Right ventricle myocardium inferior (tissue), 1 donor: ENCODE measurements at places on chromosomes 7 and 10. TPM values are rescaled to one million over a fixed set of nuclear protein-coding genes. Genes with fewer than 3 reads are reported as not detected.

ABCB1 gene
- total RNA-seq, result 4.5 TPM

ASL gene
- 11.8 TPM for total RNA-seq

IFIT2 gene
- total RNA-seq, result 4.2 TPM

AGR3 gene
- total RNA-seq, result not detected

TBXAS1 gene
- total RNA-seq, result 6.0 TPM

DNA sequence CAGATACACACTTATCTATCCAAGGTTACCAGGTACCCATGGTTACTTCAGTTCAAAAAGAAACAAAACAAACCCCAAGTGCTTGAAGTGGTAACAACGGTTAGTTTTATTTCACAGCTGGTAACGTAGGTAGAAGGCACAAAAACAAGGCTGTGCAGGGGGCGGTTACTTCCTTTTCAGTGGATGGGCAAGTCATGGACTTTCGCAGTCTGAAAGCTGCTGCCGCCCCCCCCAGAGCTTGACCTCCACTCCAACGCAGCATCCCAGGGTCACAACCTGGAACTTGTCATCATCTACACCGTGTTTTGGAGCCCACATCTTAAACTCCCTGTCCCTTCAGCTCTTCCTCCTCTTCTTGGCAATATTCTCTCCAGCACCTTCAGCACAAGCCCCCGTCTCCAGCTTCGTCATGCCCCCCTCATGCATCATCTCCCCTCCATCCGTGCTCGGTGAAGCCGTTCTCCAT lies 181.2 kb upstream of the ITGB1 start:
- DNase-seq, result no peak

DNA sequence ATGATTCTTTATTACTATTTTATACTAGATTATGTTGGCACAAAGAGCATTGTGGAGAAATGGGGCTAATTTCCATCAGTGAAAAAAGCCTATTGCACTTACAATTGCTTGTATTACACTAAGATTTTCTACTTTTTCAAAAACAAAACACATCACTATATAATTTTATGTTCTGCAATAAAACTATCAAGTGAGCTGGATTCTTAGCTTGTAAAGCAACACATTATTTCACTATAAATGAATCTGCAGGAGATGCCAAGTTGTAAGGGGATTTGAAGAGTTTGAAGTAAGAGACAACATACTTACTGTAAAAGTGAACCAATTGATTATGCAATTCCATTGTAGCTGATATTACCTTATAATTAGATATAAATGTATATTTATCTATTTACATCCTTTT lies 333.3 kb upstream of the SEMA3D start:
- DNase-seq, result no peak

- no peak for DNase-seq
Observed at GRCh38 chr10:60798031-60798430, 19.8 kb downstream of the CDK1 start.

GRCh38 chr7:140501966-140502365 lies 22.7 kb upstream of the MKRN1 start:
- no peak for DNase-seq

DNA sequence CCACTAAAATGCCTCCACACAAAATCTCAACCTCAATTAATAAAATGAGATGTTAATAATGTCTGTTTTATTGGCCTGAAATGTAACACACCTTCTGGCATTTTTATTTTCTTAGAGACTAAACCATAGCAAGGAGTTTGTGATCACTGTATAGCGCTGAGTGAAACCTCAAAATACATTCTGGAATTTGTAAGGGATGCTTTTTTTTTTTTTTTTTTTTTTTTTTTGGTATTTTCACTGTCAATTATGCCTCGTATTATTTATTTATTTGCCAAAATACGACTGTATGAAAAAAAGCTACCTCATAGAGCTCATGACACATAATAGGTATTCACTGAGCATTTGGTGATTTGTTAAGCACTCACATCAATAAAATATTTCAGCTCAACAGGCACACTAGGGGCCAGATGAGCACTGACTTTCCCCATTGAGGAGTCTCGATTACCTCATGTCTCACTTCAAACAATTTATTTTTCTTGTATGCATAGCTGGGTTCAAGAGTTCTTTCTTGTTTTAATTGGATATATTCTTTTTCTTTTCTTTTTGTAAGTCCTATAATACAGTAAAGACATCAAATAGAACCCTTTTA lies 36.5 kb downstream of the SEMA3C start:
- DNase-seq, result no peak

- no peak for DNase-seq
Observed at GRCh38 chr7:26532471-26532870, 240.8 kb downstream of the SNX10 start.

DNA sequence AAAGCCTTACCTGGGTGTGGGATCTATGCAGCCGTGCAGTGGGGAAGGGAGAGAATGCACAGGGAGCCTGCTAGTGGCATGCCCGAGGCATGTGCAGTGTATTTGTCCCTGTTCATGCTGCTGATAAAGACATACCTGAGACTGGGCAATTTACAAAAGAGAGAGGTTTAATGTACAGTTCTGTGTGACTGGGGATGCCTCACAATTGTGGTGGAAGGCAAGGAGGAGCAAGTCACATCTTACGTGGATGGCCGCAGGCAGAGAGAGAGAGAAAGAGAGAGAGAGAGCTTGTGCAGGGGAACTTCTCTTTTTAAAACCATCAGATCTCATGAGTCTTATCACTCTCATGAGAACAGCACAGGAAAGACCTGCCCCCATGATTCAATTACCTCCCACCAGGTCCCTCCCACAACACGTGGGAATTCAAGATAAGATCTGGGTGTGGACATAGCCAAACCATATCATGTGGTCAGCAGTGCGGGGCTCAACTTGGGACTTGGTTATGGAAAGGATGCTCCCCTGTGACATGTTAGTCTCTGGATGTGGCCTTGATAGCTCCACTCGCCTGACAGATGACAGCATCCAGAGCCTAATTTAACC lies 128.9 kb downstream of the DOCK1 start:
- no peak for DNase-seq

- peak; percentile 32 for DNase-seq
Observed at GRCh38 chr10:133039803-133040165, 47.9 kb upstream of the ADGRA1 start.

- no peak for DNase-seq
Observed at GRCh38 chr10:72819053-72819452, 74.5 kb upstream of the OIT3 start.

DNA sequence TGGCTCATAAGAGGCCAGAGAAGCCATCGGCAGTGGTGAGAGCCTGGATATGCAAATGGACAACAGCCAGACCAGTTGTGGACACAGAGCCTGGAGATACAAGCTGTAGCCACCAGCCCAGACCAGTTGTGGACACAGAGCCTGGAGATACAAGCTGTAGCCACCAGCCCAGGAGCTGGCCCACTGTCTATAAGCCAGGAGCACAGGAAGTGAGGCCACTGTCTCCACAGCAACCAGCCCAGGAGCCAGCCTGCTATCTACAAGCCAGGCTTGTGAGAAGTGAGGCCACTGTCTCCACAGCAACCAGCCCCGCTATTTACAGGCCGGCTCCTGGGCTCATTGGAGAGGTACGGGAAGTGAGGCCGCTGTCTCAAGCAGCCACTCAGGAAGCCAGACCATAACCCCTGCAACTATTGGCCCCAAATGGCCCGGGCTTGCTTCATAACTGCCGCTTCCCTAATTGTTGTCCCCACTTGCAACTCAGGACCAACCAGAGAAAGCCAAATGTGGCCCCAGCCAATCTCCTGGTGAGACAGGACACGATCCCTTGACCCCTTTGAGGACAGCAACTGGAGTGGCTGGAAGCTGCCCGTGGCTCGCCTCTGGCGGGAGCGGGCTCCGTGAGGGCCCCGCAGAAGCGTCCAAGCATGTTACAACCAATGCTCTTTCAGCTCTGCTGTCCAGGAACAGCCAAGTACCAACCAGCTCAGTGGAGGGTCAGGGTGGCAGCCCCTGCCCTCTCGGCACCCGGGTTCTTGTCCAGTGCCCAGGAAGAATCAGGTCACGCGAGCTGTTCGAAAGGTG lies 44.1 kb upstream of the CNPY1 start:
- peak; percentile 92 for DNase-seq

DNA sequence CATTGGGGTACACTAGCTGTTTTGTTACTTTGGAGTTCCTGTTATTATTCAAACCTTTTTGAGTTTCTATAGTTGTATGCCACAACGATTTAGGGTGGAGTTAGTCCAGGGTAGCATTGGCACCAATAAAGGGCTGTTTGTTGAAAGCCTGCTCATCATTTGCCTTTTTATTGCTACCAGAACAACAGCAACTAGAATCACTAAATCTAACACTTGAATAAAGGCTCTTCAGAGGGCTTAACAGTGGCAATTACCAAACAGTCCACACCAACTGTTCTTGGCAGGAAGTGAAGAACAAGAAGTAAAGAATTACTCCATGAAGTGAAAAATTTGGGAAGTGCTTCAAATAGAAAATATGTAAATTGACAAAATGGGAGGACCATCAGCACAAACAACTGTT lies 621.4 kb downstream of the PHTF2 start:
- DNase-seq, result no peak

DNA sequence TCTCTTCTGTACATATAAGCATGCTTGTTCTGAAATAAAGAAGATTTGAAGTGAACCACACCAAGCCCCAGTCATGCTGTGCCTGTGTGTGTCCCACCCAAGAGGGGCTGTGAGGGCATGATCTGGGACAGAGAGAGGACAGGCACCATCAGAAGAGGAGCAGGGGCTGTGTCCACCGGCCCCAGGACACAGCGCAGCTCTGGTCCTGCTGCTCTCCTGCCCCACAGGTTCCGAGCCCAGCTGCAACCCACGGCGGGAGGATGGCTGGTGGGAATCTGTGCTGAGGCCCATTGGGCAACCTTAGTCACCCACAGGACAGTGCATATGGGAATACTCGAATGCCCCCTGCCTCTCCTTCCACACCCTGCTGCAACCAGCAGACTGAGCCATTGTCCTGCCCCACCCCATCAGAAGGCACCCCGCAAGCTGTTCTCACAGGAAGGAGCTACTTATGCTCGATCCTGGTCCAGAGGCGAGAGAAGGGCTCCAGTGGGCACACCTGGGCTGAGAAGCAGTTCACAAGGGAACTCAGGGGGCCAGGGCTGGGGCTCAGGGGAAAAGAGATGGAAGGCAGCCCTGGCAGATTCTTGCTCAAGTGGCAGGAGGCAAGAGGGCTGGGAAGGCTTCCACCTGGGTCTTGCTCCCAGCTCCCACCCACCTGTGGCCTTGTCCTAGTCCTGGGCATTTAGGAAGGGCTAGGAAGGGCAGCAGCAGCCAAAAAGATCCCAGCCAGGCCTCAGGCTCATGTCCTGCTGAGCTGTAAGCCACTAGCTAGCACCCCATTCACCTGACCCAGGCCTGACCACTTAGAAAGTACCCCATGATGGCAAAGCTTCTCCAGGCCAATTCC lies 31.9 kb downstream of the LDB3 start:
- DNase-seq, result peak; percentile 21

GRCh38 chr7:140562926-140563481 lies 77.6 kb downstream of the DENND2A start:
- no peak for DNase-seq

GRCh38 chr10:2244471-2244870 lies 507.1 kb upstream of the ADARB2 start:
- no peak for DNase-seq

DNA sequence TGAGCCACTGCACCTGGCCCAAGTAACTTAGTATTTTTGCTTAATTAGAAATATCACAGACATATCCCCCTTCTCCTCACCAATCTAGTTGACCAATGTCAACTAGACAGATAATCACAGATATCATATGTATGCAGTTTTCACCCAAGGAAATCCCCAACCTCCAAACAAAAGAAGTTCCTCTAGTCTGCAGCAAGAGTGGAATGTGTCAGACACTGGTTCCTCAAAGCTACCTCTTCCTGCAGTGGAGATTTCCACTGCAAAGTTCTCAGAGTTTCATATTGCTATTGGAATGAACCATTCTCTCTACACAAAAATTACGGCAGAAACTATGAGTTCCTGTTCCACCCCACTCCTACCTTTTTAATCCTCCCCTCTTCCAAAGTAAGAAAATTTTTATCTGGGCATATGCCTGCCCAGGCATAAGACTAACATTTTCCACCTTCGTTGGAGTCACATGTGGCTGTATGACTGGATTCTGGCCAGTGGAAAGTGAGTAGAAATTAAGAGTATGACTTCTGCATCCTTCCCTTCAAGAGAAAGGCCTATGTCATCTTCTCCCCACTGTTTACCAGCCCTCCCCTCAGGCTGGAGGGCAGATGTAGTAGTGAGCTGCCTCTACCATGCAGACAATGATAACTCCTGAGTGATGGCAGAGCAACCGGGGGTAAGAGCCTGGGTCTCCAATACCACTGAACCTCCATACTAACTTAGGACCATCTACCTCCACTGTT lies 103.0 kb downstream of the MYOF start:
- DNase-seq, result no peak

- no peak for DNase-seq
Observed at GRCh38 chr10:24802378-24802777, 78.7 kb upstream of the ARHGAP21 start.

- no peak for DNase-seq
Observed at GRCh38 chr10:33569702-33570101, 235.2 kb upstream of the NRP1 start.

GRCh38 chr10:6678211-6678803 lies 98.2 kb upstream of the PRKCQ start:
- no peak for DNase-seq

- DNase-seq, result no peak
Observed at GRCh38 chr10:85786401-85786899, 580.1 kb downstream of the GRID1 start.

- DNase-seq, result no peak
Observed at GRCh38 chr10:110223298-110223925, 16.0 kb downstream of the MXI1 start.

DNA sequence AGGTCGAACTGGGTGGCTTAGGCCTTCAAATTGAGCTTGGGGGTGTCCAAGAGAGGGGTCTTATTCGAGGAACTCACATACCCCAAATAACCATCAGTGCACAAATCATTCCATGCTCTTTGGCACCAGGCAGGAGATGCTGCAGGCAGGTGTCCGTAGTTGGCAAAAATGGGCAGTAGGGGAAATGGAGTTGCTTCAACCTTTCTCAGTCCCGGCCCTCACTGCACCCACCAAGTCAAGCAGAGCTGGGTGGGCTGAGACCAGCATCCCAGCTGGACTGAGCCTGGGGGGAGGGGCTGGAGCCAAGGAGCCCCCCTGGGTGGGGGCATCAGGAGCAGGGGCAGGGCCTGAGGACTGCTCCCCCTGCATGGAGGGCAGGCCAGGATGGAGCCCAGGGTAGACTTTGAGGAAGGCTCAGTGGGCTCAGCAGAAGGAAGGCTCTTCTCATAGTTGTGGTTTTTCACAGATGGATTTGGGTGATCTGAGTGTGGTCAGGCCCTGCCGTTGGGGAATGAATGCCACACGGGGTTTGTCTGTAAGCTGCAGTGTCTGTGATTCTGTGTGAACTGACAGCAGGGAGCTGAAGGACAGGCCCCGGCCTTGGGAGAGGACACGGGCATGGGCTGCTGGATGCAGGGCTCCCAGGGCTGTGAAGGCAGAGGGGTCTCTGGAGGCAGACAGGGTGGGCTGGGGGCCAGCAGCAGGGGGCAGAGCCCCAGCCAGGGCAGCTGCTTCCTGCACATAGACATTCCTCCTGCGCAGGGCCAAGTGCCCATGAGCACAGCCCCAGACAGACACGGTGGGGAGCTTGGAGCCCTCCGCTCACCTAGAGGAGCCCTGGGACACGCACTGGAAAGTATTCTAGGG lies 144.5 kb downstream of the ADCY1 start:
- no peak for DNase-seq

GRCh38 chr7:22972207-22972606 lies 41.7 kb downstream of the HYCC1 start:
- DNase-seq, result no peak

GRCh38 chr10:48550071-48550691 lies 54.7 kb downstream of the ARHGAP22 start:
- no peak for DNase-seq
